ENCODE measurements at places on chromosomes 3 and 15.

DNA sequence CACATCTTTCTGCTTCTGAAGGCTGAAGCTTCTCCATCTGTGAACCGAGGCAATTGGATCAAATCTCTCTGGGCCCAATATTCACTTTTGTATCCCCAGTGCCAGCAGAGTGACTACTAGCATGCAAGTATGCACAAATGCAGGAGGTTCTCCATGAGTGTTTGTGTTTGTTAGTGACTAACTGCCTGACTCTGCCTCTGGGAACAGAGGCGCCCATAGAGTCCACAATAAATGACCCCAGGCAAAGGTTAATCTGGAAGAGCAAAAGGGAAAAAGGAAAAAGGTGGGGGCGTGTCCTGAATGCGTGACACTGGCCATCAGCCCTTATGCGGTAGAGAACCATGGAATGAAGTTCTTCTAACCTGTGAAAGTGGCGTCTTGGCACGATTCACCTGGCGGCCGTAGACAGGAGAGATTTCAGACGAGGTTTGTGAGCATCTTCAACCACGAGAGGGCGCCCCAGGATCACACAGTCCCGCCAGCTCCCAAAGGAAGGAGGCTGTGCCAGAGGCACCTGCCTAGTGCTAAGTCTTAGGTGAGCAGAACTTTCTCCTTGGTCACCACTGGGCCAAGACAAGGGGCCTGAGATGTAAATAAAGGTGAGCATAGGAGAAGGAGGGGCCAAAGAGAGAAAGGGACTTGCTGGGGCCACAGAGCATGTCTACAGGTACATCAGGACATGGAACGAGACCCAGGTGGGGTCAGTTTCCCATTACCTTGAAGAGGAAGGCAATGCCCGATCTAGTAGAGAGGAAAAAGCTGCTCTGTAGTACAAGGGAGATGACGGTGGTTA lies 44.2 kb downstream of the RBPMS2 start:
- DNase-seq, result peak; percentile 73

DNA sequence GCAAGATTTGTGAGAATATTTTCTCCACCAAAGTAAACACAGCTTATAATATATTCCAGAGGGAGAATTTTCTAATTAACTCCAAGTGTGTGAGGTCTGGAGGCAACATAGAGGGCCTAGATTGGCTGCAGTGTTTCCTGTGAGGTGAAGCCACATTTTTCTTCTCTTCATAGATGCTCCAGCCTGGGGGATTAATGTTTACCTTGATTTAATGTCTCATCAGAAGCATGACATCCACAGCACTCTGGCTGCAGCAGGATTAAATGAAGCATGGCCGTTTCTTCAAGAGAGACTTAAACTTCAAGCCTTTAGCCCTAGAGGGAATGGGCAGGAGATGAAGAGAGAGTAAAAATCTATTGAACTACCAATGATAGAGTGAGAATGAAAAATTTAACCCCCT lies 137.9 kb upstream of the ZBTB20 start:
- no peak for DNase-seq

GRCh38 chr15:42324308-42324707 lies 35.0 kb upstream of the CAPN3 start:
- no peak for DNase-seq

GRCh38 chr3:56997675-56998074 lies 62.8 kb upstream of the SPATA12 start:
- no peak for DNase-seq
